Esophagus mucosa (tissue), 1 donor: ENCODE measurements at places on chromosomes 12 and 14. TPM values are rescaled to one million over a fixed set of nuclear protein-coding genes. Genes with fewer than 3 reads are reported as not detected.

DNA sequence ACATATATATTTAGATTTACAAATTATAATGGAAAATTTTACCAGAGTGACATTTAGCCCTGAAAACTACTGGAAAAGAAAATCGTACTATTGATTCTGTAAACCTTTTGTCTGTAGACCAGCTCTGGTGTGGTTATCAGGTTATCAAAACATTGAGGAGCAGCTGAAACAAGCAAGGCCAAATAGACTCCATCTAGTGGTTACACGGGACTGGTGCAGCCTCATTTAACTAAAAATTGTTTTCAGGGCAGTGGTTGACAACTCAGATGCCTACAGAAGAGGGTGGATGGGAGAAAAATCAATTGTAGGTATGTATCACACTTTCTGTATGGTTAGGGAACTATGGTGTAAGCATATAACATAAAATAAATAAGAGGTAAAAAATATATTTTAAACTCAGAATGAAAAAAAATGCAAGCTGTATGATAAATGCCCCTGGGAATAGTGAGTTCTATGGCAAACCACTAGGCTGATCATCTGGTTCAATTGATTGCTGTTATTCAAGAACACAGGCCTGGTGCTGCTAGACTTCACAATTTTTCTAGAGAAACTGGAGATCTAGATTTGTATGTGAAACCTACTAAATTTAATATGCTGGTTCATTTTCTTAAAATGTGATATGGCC lies 51.2 kb downstream of the ACSS3 start:
- peak; percentile 42 for ATAC-seq

DNA sequence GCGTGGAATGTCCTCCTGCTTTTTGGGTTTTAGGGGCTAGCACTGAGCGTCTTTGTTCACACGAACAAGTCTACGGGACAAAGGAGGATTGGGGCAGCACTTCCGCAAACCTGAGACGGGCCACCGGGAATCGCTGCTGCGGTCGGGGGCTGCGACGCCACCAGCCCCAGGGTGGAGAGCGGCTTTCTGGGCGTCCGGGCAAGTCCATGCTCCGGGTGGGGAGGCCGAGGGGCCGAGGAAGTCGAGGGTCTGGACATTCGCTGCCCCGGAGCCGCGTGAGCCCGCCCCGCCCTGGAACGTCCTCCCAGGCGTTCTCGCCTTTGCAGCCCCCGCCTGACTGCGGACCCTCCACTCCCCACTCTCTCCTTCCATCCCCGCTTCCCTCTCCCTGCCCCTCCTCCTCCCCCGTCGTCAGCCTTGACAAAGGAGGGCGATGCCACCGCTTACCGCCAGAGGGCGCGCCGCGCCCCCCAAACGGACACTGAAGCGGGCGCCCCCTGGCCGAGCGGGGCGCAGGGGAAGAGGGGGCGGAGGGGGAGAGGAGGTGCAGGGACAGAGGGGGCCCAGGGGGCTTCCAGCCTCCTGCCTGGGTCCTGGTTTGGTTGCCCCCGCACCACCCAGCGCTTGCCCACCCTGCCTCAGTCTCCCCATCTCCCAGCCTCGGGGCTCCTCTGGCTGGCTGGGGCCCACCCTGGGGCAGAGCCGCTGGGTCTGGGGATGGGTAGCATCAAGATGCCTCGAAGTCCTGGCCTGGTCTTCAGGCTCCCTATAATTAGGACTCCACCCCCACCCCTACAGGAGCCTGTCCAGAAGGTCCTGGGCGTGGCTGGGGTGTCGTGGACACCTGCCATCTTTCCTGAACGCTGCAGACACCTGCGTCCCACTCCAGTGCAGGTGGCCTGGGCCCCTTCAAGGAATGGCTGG lies 39.1 kb upstream of the INF2 start:
- ATAC-seq = peak; percentile 76

The FAM186B gene
- 0.36 TPM for total RNA-seq

The TTC9 gene
- 40.5 TPM for total RNA-seq

- no peak for ATAC-seq
Observed at GRCh38 chr12:3751151-3752095, 1.5 kb downstream of the CRACR2A start.

The PPP1R1A gene
- not detected for total RNA-seq
